ENCODE measurements at places on chromosomes 11 and 22.

DNA sequence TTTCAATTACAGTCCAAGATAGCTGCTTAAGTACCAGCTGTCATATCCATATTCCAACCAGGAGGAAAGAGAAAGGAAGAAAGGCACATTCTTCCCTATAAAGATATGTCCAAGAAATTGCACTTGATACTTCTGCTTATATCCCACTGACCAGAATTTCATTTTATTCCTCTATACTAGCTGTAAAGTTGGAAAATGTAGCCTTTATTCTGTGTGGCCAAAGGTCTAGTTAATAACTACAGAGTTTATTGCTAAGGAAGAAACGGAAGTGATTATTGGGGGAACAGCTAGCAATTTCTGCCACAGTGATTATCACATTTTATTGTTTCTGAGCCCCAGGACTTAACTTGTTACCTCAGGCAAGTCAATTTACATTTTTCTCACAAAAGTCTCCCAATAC lies 213.8 kb downstream of the TTC28 start:
- no peak for DNase-seq

DNA sequence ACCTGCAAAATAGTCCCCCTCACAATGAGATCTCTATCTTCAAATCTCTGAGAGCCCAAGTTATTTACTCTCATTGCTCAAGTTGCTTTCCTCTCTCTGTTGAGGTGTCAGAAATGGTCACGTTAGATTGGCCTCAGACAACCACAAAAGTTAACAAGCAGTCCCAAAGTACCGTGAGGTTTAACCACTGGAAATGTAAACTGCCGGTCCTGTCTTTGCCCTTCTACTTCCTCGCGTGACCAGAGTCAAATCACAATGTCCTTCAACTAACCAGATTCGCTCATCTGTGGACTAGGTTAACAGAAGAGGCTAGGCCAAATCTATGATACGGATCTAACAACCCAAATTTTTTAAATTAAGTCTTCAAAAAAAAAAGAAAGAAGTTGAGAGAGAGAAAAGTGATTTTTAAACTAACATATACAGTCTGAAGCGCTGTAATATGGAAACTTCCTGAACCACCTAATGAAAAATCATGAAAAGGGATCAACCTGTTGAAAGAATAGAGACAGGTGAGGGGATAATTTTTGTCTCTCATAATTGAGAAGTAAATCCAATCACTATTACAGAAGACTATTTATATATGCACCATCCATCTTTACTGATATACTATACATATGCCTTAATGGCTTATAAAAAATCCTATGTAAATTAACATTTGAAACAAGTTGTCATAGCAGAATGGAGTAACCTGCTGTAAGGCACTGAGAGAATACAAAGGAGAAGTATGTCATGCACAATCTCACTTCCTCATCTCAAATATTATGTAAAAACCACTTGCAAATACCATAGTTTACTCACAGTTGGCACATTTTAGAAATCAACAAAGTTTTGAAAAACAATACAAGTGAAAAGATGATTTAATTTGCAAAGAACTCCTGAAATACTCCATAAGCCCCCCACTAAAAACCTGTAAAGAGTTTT lies 3.3 kb upstream of the JAML start:
- no peak for DNase-seq

- no peak for DNase-seq
Measured at GRCh38 chr11:126547161-126547560, 191.7 kb downstream of the ST3GAL4 start.

DNA sequence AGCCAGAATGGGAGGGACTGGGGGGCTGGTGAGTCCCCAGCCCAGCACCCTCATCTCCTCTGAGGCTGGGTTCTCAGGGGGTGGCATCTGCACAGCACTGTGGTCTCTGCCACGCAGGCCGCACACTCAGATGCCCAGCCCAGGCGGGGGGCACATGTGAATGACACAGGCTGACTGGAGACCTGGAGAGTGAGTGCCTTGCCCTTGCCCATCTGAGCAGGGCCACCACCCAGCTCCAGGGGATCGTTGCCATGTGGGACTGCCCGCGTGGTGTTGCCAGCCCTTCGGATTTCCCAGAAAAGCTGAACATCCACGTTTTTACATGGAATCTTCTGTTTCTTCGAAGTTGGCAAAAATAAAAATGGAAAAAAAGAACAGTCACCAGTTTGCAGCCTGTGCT lies 18.9 kb downstream of the PRDM11 start:
- no peak for DNase-seq
